ENCODE measurements at places on chromosomes 12 and 14.

DNA sequence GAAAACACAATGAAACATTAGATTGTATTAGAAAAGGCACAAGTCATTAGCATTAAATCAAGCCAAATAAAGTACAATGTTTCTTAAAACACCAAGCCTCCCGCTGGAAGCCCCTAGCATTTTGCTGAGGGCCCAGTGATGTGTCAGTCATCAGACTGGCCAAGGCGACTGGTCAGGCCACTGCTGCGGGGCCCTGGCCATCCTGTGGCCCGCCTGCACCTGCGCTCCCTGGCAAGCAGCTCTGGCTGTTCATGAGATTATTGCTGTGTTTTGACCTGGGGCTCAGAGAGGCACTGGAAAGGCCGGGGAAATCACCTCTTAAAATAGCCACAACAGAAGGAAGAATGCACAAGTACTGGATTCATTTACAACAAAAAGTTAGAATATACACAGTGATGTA, 24.2 kb upstream of the AMN start:
- no peaks in the 10 kb centered on the region for H3K27me3 ChIP-seq
- H3K27ac ChIP-seq, result peak overlapping the region; percentile 87
- H3K4me1 ChIP-seq, result peaks cover 76% of the 10 kb centered on the region
- peak overlapping the region; percentile 58 for H3K4me3 ChIP-seq
- ATAC-seq, result no peak

DNA sequence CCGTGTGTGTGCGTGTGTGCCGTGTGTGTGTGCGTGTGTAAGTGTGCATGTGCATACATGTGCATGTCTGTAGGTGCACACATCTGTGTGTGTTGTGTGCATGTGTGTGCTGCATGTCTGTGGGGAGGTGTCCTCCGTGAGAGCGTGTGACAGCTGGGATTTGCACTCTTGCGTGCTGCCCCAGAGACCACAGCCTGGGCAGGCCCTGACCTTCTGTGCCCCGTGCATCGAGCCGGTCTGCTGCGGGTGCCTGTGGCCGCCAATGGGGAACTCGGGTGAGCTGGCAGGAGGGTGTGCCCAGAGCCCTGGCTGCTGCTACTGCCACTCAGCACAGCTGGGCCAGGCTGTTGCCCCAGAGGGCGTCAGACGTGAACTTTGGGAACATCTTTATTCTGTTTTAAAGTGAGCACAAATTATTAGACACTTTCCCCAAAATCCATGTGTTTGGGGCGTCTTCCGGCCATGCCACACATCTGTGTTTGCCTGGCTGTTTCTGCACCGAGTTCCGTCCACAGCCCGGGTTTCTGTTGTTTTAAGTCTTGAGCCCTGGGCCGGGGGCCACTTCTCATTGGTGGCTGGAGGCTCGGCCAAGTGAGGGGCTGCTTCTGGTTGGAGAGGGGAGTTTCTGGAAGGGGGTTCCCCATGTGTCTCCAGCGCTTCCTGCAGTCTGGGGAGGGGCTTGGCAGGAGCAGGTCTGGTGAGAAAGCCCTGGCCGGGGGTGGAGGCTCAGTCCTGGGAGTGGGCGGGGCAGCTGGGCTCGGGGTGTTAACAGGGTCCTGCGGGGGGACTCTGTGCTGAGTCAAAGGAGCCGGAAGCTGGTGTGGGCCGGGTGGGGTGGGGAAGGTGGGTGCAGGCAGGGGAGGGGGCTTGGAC, 7.6 kb downstream of the CEP170B start:
- no peak for ATAC-seq
- no peaks in the 10 kb centered on the region for H3K36me3 ChIP-seq
- peaks cover 18% of the 10 kb centered on the region for H3K4me1 ChIP-seq
- peak overlapping the region; percentile 65 for H3K27ac ChIP-seq
- H3K27me3 ChIP-seq, result peaks cover 91% of the 10 kb centered on the region

DNA sequence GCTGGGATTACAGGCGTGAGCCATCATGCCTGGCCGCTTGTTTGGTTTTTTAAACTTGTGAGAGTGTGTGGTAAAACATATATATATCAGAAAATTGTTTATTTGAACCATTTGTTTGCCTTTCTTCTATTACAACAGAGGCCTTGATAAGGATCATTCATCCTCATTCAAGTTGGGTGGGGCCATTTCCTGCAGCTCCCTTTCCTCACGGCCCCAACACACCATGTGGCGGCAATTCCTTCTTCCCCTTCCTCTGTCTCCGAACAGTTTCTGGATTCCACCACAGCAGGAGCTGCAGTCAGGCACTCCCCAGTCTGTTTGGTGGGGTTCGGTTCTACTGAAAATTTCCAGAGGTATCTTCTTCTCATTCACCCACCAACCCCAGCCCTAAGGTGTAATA, 42.0 kb upstream of the RASSF3 start:
- no peaks in the 10 kb centered on the region for H3K27me3 ChIP-seq
- H3K4me3 ChIP-seq, result no peak overlapping the region
- H3K4me1 ChIP-seq, result no peaks in the 10 kb centered on the region
- no peak overlapping the region for H3K27ac ChIP-seq
- no peaks in the 10 kb centered on the region for H3K36me3 ChIP-seq
- ATAC-seq, result no peak

DNA sequence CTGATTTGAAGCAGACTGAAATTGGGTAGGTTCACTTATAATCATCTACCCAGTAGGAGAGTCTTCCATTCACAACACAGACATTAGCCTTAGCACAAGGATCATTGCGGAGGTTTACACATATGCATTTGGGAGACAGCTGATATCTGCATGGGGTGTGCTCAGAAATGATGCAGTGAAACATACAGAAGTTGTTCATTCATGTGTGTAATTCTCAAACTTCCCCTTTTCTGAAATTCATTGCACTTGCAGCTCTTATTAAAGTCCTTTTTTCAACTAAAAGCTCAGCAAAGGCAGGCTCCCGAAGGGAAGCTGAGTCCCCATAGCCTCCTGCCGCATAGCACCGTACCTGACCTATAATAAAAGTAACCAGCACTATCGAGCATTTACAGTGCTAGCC, 218.3 kb upstream of the CRY1 start:
- no peak overlapping the region for H3K4me3 ChIP-seq
- H3K4me1 ChIP-seq, result peaks cover 6% of the 10 kb centered on the region
- H3K36me3 ChIP-seq, result no peaks in the 10 kb centered on the region
- peaks cover 67% of the 10 kb centered on the region for H3K27me3 ChIP-seq

GRCh38 chr12:112741106-112741505, 50.4 kb upstream of the RPH3A start:
- ATAC-seq, result no peak
- H3K4me1 ChIP-seq, result no peaks in the 10 kb centered on the region
- no peak overlapping the region for H3K4me3 ChIP-seq
- H3K36me3 ChIP-seq, result no peaks in the 10 kb centered on the region
